ENCODE measurements at places on chromosomes 5 and 9.

DNA sequence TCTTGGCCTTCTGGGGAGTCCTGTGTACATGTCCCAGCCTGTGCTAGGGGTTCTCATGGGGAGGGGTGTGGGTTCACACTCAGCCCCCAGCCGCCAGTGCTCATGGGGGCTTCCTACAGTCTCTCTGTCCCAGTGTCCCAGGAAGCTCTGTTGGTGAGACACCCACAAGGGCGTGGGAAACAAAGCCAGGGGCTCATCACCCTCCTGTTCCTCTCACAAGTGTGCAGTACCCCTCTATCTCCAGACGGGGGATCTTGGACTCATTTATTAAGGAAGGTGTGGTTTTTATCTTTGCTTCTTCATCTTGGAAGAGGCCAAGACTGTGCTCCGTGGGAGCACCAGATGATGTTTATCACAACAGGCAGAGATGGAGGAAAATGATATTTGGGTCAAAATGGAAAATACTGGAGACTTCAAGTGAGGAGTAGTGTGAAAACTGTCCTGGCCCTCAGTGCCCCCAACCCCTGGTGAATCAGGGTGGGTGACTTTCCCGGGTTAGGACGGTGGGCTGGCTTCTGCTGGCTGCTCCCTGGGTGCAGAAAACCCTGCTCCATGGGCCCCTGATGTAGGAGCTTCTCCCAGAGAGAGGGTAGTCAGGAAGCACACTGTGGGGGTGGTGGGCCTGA is 15.2 kb downstream of the TMEM171 start:
- H3K27me3 ChIP-seq, result peaks cover 46% of the 10 kb centered on the region
- no peak overlapping the region for H3K27ac ChIP-seq
- DNase-seq, result no peak
- no peaks in the 10 kb centered on the region for H3K36me3 ChIP-seq
- H3K4me3 ChIP-seq, result no peak overlapping the region

- H3K4me1 ChIP-seq, result no peaks in the 10 kb centered on the region
- no peak overlapping the region for H3K27ac ChIP-seq
- H3K36me3 ChIP-seq, result no peaks in the 10 kb centered on the region
- no peaks in the 10 kb centered on the region for H3K27me3 ChIP-seq
- no peak for DNase-seq
Observed at GRCh38 chr9:79256691-79257213, 315.0 kb upstream of the TLE4 start.

DNA sequence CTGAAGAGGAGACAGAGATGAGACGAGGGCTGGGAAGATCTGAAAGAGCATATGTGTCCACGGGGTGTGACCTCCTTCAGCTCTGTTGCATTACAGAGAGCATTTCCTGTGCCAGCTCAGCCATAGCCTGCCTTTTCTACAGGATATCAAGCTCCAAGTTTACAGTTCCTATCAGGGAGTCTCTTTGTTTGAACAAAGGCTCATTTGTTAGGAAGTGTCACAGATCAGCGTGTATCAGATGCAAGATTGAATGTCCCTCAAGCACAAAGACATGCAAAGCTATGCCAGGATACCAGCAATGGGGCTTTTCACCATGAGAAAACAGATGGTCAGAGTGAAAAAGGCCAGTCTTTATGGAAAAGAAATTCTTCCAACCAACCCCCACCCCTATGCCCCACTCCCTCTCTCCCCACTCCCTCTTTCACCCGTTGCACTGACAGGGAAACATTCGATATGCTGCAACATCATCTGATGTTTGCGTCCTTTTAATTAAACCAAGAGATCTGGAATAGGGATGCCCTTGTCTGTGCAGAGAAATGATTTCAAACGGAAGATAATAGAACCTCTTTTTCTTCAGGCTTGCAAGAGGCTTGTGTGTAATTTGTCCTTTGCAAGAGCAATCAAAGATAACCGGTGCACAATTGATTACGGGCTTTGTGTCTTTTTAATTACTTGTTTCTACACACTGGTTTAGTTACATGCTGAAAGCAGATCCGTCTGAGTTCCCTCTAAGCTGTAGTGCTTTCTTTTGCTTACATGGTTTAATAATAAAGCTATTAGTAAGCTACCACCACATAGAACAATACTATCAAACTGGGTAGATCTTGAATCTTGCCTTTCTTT is 263.1 kb upstream of the RGMB start:
- no peaks in the 10 kb centered on the region for H3K4me1 ChIP-seq
- no peaks in the 10 kb centered on the region for H3K27me3 ChIP-seq
- H3K4me3 ChIP-seq, result no peak overlapping the region
- no peak overlapping the region for H3K27ac ChIP-seq
- no peaks in the 10 kb centered on the region for H3K36me3 ChIP-seq

- no peaks in the 10 kb centered on the region for H3K36me3 ChIP-seq
- no peak overlapping the region for H3K4me3 ChIP-seq
- peaks cover 3% of the 10 kb centered on the region for H3K27me3 ChIP-seq
- no peak overlapping the region for H3K27ac ChIP-seq
- no peak for DNase-seq
Observed at GRCh38 chr5:122954719-122955118, 81.8 kb downstream of the PPIC start.

DNA sequence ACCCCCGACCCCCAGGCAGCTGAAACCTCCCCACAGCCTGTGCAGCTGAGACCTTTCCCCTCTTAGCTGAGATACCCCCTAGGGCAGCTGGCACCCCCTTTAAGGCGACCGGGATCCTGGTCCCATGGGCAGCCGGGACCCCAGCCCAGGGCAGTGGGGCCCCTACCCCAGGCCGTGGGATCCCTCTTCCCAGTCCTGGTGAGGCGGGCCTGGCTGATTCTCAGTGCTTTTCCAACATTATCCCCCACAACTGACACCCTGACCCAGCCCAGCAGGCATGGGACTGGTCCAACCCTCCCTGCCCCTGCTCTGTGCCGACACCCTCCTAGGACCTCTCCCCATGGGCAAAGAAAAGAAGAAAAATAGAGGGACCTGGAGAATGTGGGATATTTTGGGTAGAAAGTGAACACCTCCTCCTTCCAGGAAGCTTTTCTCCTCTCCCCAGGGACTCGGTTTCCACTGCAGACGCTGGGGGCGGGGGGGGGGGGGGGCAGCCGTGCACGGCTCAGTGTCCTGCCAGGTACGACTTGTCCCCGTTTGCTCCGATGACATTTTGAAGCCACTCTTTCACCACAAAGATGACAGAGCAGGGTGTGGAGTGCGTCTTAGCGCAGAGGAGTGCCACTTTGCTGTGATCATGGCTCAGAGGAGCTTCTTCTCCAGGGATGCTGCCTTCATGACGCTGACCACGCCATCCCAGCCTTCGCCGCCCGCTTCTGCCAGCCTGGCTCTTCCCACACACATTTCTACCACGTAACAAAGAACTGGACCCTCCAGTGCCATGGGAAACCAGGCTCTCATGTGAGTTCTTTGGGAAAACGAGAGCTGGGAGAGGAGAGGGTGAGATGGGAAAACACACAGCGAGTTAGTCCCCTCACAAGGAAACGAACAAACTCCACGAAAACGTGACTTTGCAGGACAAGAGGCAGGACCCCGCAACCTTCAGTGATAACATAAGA is 47.5 kb downstream of the MRPL36 start:
- H3K27me3 ChIP-seq, result no peaks in the 10 kb centered on the region
- H3K4me1 ChIP-seq, result no peaks in the 10 kb centered on the region
- H3K27ac ChIP-seq, result no peak overlapping the region
- no peak overlapping the region for H3K4me3 ChIP-seq

All from T-helper 2 cell treated with Interferon-gamma antibody and Interleukin-4, amounts not matched to agents 5 μg/mL and 100 μg/mL, for 36 hours (primary cell).